ENCODE measurements at places on chromosomes 7 and 10. TPM values are rescaled to one million over a fixed set of nuclear protein-coding genes. Genes with fewer than 3 reads are reported as not detected.

WASHC2C gene
- polyA plus RNA-seq, result 31.7 TPM

PTF1A gene
- polyA plus RNA-seq, result not detected

CHN2 gene
- 3.0 TPM for polyA plus RNA-seq

TBX20 gene
- not detected for polyA plus RNA-seq

GALNT17 gene
- not detected for polyA plus RNA-seq

C10orf143 gene
- polyA plus RNA-seq, result 21.1 TPM

POLR2J2 gene
- polyA plus RNA-seq, result 3.3 TPM

FAM3C gene
- 50.4 TPM for polyA plus RNA-seq

CRTAC1 gene
- not detected for polyA plus RNA-seq

ST7 gene
- polyA plus RNA-seq, result 4.4 TPM

WDR11 gene
- 38.1 TPM for polyA plus RNA-seq

SLC39A12 gene
- polyA plus RNA-seq, result not detected

CACNA2D1 gene
- not detected for polyA plus RNA-seq

IDE gene
- polyA plus RNA-seq, result 11.7 TPM

SLC18A3 gene
- not detected for polyA plus RNA-seq

ACTL6B gene
- not detected for polyA plus RNA-seq

LRCH4 gene
- 160 TPM for polyA plus RNA-seq
